ENCODE measurements at places on chromosomes 6 and 20. TPM values are rescaled to one million over a fixed set of nuclear protein-coding genes. Genes with fewer than 3 reads are reported as not detected.

Gene ZNF451
- 16.3 TPM for total RNA-seq

GRCh38 chr6:44332585-44332984, 9.9 kb upstream of the SPATS1 start:
- no peaks in the 10 kb centered on the region for H3K27me3 ChIP-seq
- no peaks in the 10 kb centered on the region for H3K36me3 ChIP-seq
- H3K27ac ChIP-seq = no peak overlapping the region
- no peak for DNase-seq
- H3K4me1 ChIP-seq = no peaks in the 10 kb centered on the region

DNA sequence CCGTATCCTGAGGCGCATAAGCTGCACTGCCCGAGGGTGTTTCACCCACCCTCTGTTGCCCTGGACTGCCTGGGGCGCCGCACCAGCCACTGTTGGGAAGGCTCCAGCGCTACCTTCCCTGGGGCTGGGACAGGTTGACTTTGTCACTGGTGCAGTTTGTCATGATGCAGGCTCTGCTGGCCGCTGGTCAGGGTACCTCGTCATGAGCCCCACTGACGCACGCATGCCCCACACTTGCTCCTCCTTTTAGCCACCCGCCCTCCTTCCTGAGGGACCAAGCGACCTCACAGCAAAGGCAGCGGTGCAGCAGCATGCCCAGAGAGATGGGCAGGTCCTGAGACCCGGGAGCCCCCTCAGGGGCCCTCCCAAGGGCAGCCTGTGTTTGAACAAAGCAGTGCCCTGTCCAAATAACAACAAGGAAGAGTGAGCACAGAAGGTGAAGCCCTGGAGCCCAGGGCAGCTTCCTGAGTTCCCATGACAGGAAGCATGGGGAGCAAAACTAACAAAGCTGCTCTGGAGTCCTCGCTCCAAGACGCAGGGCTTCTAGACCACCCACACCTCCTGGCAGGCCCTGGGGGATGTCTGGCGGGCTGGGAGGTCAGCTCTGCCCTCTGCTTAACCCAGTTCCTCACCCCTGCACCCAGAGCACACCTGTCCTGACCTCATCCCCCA, 50.1 kb upstream of the SMOC2 start:
- no peak overlapping the region for H3K4me3 ChIP-seq
- H3K27me3 ChIP-seq = no peaks in the 10 kb centered on the region
- no peak overlapping the region for H3K27ac ChIP-seq
- DNase-seq = no peak
- no peaks in the 10 kb centered on the region for H3K36me3 ChIP-seq
- peaks cover 6% of the 10 kb centered on the region for H3K4me1 ChIP-seq

DNA sequence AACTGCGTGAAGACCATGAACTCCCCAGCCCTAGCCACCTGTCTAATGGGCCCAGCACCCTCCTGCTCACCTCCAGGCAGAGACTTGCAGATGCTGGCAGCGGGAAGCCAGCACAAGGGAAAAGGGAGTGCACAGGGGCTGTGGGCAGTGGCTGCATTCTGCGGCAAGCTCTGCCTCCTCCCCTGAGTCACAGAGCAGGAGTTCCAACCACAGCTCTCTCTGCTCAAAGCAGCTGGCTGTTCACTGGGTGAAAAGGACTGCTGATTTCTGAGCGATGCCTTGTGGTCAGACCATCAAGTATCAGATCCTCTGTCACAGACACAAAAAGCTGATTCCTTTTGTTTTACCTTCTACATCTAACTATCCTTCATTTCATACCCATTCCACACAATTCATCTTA, 10.5 kb downstream of the NKX2-2 start:
- no peak for DNase-seq
- no peak overlapping the region for H3K27ac ChIP-seq
- no peak overlapping the region for H3K4me3 ChIP-seq

GRCh38 chr6:3899061-3899460, 49.9 kb downstream of the FAM50B start:
- DNase-seq = no peak
- no peak overlapping the region for H3K4me3 ChIP-seq
- no peaks in the 10 kb centered on the region for H3K27me3 ChIP-seq
- H3K36me3 ChIP-seq = no peaks in the 10 kb centered on the region
- H3K27ac ChIP-seq = no peak overlapping the region
- no peaks in the 10 kb centered on the region for H3K4me1 ChIP-seq

All from pancreas (tissue), 10 donors.